Left cardiac atrium (tissue), 4 donors: ENCODE measurements at places on chromosomes 5 and 9. TPM values are rescaled to one million over a fixed set of nuclear protein-coding genes. Genes with fewer than 3 reads are reported as not detected.

Gene PCSK1
- 0.41 TPM for total RNA-seq

Gene CA9
- 2.8 TPM for total RNA-seq

Gene BARHL1
- total RNA-seq = not detected

Gene CTXN3
- not detected for total RNA-seq

Gene PIP5KL1
- total RNA-seq = 0.50 TPM

Gene CHSY3
- total RNA-seq = 3.1 TPM

Gene PCDHGA5
- 3.5 TPM for total RNA-seq

Gene FOXD4L6
- not detected for total RNA-seq

Gene TTC39B
- total RNA-seq = 4.8 TPM

Gene PLAC8L1
- total RNA-seq = 0.62 TPM

Gene ENC1
- 5.5 TPM for total RNA-seq

Gene DMRT1
- not detected for total RNA-seq

Gene GFPT2
- total RNA-seq = 27.3 TPM

Gene CDKN2A
- not detected for total RNA-seq

Gene TIMD4
- 0.37 TPM for total RNA-seq

Gene ADAMTS16
- 0.27 TPM for total RNA-seq
